H7 (cell line): ENCODE measurements at places on chromosomes 13 and 19. TPM values are rescaled to one million over a fixed set of nuclear protein-coding genes. Genes with fewer than 3 reads are reported as not detected.

DNA sequence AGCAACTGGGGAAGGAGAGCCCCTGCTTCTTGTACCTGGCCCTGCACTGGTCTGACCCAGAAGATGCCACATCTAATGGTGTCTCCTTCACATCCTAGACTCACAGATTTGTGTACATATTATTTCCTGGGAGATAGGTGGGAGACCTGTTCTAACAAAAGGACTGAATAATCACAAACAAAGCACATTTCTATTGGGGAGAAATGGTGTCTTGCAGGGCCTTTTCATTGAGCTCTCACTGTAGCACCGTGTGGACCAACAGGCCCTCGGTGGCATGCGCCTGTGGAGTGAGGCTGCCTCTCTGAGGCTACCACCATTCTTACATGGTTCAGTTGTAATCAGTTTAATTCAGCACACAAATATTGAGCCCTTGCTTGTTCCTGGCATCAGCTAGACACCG is 989 bp upstream of the SACS start:
- no peak for DNase-seq

DNA sequence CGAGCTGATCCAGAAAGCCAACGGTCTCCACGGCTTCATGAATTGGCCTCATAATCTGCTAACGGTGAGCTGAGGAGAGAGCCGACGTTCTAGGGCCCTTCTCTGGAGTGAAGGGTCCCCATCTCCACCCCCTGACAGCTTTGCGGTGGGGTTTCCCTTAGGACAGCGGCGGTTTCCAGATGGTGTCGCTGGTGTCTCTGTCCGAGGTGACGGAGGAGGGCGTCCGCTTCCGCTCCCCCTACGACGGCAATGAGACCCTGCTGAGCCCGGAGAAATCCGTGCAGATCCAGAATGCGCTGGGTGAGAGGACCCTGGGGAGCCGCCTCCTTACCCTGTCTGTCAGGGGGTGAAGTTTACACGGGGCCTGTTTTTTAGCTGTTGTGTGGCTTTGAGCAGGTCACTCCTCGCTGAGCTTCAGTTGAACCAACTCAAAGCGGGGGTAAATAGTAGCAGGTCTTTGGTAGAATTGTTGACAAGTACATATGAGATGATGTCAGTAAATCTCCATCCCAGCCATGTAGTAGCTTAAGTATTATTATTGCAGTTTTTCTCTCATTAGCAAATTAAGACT is 801 bp downstream of the QTRT1 start:
- peak; percentile 85 for DNase-seq

DNA sequence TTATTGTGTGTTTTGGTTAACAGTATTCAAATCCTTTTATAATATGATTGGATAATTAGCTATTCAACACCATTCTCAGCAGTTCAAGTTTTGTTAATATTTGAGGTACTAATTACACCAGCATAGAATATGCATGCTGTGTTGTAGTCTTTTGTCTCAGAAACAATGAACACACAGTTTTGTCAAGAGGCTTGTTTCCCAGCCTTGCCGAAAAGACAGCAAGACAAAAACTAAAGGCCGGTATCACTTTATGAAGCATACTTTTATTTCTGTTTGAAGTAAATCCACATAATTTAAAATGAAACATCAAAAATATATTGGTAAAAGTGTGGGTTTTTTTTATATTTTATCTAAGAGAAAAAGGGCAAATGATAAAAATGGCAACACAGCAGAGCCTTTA is 7.5 kb downstream of the GPR180 start:
- no peak for DNase-seq

GRCh38 chr13:30421093-30422053 is 920 bp upstream of the UBE2L5 start:
- DNase-seq = peak; percentile 89

GRCh38 chr19:52191389-52191788 is 1.5 kb downstream of the PPP2R1A start:
- no peak for DNase-seq

GRCh38 chr19:31510635-31511034 is 161.4 kb upstream of the TSHZ3 start:
- DNase-seq = no peak

GRCh38 chr13:98913741-98914140 is 64.1 kb downstream of the DOCK9 start:
- no peak for DNase-seq

- no peak for DNase-seq
Observed at GRCh38 chr13:111882351-111882750, 184.6 kb upstream of the SOX1 start.

DNA sequence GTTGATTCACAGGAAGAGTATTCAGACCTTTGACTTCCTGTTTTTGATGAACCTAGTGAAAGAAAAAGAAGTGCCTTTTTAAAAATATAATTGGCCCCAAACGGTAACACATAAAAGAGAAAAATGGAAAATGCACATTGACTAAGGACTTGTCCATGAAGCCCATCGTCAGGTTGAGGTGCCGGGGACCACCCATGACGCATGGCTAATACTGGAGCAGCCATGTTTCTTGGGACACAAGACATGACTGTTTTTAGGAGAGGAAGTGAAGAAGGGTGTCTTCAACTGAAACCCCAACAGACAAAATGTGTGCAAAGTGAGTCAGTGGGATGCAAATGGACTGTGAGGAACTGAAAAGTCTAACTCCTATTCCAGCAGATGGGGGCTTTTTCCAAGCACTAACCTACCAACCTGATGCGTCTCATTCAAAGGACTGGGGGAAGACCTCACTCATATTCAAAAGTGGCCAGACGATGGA is 459.4 kb downstream of the FOXO1 start:
- no peak for DNase-seq

GRCh38 chr13:101614491-101614890 is 162.0 kb downstream of the ITGBL1 start:
- no peak for DNase-seq

DNA sequence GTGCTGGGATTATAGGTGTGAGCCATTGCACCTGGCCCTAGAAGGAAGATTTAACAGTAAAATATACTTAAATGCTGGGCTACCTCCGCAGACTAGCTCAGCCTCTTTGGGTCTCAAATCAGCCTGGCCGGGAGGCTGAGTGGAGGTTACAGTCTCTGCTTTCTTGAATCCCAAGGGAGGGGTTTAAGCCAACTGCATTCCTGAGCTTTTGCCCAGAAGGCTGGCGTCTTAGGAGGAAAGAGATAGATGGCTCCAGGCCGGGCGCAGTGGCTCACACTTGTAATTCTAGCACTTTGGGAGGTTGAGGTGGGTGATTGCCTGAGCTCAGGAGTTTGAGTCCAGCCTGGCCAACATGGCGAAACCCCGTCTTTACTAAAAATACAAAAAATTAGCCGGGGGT is 623 bp upstream of the C5AR1 start:
- no peak for DNase-seq

GRCh38 chr13:113535381-113535781 is 44.9 kb upstream of the DCUN1D2 start:
- DNase-seq = no peak

- no peak for DNase-seq
Observed at GRCh38 chr13:28346154-28346553, 148.8 kb downstream of the FLT1 start.

DNA sequence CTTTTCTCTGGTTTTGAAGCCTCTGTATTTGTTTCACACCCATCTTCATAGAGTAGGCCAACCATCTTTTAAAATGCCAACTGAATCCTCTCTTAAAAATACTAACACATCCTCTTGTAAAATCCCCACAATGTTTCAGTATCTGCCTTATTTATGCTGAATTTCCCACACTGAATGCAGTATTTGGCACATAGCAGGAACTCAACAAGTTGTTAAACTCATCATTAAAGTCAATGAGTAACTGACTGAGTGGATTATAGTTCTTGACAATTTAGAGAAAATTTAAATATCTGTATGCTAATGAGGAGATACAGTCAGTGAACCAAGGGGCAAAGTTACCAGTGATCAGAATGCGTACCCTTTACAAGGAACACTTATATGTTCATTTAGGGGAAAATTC is 505.5 kb upstream of the PCDH9 start:
- no peak for DNase-seq

- DNase-seq = no peak
Observed at GRCh38 chr13:51534041-51534817, 50.0 kb upstream of the WDFY2 start.

- DNase-seq = no peak
Observed at GRCh38 chr19:46732966-46733689, 12.7 kb upstream of the FKRP start.

DNA sequence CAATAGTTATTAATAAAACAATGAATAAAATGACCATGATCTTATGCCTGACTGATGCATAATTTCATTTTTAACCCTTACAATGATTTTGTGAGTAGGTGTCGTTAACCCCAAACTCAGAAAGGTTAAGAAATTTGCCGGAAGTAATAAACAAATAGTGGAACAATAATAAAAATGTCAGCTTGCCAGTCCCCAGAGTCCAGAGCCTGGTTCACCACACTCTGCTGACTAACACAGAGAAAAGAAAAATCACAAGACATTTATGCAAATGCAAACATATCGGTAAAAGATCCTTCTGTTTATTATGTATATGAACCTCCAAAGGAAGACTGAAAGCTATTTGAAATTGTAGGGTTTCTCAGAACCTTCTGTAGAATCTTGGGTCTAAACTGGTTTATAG is 563.7 kb downstream of the EFNB2 start:
- no peak for DNase-seq

DNA sequence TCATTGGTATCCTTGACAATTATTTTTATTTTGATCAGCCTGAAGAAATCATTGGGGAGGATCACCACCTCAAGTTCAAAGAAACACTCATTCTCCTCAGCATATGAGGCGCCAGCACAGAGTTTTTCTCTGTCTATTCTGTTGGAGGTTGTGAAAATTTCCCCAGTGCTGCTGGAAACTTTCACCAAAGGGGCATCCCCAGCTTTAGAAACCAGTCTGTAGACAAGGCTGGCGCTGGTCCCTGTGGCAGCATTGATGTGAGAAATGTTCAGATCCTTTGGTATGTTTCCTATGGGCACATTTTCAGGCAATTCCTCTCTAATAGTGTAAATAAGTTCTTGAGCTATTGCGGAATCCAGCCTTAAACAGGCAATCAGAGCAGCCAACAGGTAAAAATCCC is 2.1 kb downstream of the PCDH9 start:
- no peak for DNase-seq

GRCh38 chr13:45367358-45367757 is 26.4 kb upstream of the TPT1 start:
- DNase-seq = peak; percentile 63

DNA sequence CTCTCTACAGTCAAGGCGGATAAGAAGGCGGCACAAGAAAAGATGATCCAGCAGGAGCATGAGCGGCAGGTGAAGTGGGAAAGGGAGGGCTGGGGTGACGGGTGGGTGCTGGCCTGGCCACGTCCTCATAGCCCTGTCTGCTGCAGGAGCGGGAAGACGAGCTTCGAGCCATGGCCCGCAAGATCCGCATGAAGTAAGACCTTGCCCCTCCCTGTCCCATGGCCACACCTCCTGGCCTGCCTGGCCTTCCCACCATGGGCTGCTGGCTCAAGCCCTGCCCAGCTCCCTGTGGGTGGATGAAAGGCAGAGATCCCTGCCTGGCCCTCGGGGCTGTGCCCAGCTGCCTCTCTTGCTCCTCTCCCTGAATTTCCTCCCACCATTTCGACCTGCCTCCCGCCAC is 7.2 kb downstream of the ZNF296 start:
- DNase-seq = peak; percentile 90

GRCh38 chr19:15074371-15074770 is 7.6 kb upstream of the OR1I1 start:
- DNase-seq = no peak

DNA sequence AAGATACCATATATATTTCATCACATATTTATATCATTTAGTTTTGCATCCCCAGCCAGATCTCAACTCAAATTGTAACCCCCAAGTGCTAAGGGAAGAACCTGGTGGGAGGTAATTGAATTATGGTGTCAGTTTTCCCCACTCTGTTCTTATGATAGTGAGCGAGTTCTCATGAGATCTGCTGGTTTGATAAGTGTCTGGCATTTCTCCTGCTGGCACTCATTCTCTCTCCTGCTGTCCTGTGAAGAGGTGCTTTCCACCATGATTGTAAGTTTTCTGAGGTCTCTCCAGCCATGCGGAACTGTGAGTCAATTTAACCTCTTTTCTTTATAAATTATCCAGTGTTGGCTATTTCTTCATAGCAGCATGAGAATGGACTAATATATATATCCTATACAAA is 462.5 kb upstream of the SLITRK5 start:
- DNase-seq = no peak

- no peak for DNase-seq
Observed at GRCh38 chr13:114194853-114195252, 15.8 kb downstream of the CFAP97D2 start.

DNA sequence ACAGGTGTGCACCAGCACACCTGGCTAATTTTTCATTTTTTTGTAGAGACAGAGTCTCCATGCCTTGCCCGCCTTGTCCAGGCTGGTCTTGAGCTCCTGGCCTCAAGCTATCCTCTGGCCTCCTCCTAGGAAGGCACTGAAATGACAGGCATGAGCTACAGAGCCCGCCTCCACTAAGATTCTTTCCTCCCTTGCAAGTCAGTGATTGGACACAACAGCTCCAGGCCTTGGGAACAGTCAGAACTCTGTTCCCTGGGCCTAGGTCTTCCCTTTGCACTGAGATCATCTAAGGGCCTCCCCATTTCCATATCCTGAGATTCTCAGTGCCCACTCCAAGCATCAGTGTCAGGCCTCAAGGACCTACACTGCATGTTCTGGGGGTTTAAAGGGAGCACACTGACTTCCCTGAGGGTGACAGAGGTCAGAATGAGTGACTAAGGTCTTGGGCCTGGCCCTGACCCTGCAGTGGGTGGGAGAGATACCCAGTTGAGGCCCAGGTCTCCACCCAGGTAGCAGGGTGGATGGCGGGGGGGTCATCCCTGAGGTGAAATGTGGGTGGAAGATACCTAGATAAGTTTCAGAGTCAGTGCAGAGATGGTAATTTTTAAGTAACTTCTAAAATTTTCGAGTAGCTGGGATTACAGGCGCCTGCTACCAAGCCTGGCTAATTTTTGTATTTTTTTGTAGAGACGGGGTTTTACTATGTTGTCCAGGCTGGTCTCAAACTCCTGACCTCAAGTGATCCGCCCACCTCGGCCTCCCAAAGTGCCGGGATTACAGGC is 17.3 kb upstream of the ERCC1 start:
- DNase-seq = no peak

GRCh38 chr19:17931532-17932191 is 1.2 kb upstream of the CCDC124 start:
- peak; percentile 93 for DNase-seq

GRCh38 chr19:7933828-7934725 is 8.1 kb upstream of the CTXN1 start:
- DNase-seq = peak; percentile 45

Gene TINCR
- total RNA-seq = 0.28 and 0.74 TPM in 2 replicates

Gene LRRC25
- 0.76 TPM in 1 of 2 replicates, not detected in the other for total RNA-seq

Gene SERTAD3
- 26.0 and 29.9 TPM in 2 replicates for total RNA-seq

Gene ZNF600
- 5.8 TPM in 2 replicates for total RNA-seq

Gene FZR1
- 71.6 and 76.6 TPM in 2 replicates for total RNA-seq

Gene FSD1
- total RNA-seq = 29.8 and 34.1 TPM in 2 replicates

Gene SIGLEC5
- not detected in 2 replicates for total RNA-seq

Gene RFPL4A
- total RNA-seq = not detected in 2 replicates

Gene IGFL1
- total RNA-seq = not detected in 2 replicates
